ENCODE measurements at places on chromosomes 11 and 22.

DNA sequence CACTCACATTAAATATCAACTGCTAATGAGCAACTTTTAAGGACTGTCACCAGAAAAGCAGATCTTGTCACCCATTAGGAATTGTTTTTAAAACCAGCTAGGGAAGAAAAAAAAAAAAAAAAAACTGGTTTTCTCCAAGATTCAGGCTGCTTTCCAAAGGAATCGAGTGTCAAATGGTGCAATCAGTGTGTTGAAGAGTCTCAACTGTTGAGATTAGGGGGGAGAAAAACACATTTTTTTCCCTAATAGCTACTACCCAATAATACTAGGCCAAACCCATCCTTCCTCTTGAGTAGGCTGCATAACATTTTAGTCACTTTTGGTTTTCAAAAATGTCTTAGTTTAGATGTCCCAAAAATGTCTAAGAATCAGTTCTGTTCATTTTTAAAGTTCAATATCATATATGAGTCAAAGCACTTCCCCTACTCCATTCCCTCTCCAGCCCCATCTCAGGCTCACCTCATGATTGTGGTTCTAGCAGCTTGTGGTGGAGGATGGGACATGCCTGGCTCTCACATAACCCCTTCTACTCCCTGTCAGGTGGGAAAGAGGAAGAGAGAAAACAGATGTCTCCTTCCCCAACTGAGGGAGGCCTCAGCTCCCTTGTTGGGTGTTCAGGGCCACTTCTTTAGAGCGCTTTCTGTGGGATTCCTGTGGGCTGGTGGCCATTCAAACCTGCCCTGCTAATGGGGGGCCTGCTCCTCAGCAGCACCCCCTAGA is 193.6 kb downstream of the CWF19L2 start:
- DNase-seq, result no peak

DNA sequence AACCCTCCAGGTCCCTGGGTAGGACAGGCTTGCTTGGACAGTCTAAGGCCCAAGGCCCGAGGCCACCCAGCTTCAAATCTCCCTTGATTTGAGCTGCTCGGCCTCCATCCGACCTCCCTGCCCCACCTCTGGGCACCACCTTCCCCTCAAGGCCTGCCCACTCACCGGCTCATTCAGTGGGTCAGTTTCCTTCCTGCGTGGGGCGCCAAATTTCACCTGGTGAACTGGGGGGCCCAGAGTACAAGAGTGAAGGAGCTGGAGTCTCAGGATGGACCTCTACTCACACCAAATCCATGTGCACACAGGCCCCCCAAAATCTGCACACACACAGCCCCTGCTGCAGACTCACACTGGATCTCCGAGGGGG is 3.8 kb downstream of the MAP4K2 start:
- DNase-seq, result no peak

- DNase-seq, result no peak
These were observed 1022.5 kb downstream of the TBC1D22A start for GRCh38 chr22:47784991-47785390.

DNA sequence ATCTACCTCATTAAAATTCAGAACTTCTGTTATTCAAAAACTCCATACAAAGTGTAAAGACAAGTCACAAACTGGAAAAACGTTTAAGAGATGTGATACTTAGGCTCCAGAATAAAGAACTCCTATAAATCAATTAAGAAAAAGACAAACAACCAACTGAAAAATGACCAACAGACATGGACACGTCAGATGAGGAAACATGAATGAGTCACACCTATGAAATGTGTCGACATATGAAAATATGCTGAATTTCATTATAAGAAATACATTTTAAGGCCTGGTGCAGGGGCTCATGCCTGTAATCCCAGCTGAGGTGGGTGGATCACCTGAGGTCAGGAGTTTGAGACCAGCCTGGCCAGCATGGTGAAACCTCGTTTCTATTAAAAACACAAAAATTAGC is 78.7 kb downstream of the ENTHD1 start:
- no peak for DNase-seq

- no peak for DNase-seq
These were observed 4.2 kb downstream of the ELF5 start for GRCh38 chr11:34509336-34509876.

GRCh38 chr11:88431675-88432341 is 94.3 kb upstream of the CTSC start:
- DNase-seq, result no peak

GRCh38 chr11:71997594-71997993 is 1.1 kb upstream of the IL18BP start:
- no peak for DNase-seq

DNA sequence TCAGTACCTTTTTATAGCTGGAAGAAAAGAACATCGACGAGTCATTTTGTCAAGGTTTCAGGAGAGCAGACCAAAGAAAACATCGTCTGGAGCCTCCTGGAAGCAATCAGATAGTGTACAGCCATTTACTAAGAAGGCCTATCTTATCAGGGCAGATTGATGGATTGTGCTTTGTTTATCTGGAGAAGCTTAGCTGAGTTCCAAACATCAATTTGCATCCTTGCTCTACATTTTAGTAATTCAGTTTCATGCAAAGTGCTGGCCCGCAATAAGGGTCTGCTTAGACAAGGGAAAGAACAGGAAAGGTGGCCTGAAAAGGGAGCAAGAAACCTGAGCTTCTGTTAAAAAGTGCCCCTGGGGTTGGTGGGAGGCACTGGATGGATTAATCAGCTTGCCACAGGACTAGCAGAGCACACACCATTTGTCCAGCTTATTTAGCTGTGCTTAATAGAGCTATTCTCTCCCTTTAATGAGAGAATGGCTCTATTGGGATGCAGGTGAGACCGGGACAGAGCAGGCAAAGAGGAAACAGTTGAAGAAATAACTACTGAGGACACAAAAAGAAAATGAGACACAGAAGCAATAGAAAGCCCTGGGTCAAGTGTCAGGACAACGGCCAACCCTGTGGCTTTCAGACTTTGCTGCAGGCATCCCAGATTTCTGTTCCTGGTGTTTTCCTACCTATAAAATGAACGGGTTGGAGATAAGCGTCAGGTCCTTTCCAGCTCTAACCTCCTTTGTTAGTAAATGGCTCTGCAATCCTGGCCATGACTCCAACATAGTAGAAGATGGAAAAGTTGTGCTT is 122.1 kb upstream of the TTC12 start:
- no peak for DNase-seq

DNA sequence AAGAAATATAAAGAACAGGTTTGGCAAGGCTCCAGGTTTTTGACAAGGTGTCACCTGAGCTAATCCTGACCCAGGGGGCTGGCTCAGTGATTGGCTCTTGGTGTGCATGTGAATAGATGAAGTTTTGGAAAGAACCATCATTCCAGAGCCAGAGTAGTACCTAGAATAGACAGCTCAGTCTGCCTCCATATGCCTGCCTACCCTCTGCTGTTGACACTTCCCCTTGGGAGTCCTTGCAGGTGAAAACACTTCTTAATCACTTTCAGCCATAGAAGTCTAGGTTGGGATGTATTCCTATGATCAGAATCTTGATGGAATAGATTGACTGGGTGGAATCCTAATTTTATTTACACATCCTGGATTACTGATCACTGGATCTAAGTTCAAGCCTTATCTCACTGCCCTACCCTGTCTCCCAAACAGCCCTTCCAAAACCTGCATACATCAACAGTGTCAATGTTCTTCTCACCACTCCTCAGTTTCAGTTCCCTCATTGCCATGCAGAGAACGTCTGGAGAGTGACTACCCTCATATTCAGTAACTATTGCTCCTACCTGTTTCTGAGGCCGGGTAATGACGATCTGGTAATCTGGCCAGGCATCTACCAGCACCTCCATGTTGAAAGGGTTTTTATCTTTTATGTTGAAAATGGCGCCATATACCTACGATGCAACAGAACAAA is 6.7 kb downstream of the GLYATL2 start:
- no peak for DNase-seq

DNA sequence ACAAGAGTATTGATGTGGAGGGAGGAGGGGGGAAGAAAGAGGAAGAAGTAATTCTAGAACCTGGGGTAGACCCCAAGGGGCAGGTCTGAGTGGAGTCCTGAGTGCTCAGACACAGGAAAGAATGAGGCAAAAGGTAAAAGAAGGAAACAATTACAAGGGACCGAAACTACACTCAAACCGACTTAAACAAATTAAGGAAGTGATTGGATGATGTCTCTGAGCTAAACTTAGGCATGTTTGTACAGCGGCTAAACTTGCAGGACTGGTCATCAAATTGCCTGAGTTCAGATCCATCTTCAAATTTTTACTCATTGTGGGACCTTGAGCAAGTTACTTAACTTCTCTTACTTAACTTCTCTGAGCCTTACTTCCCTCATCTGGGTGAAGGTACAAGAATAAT is 86.3 kb upstream of the LRRC55 start:
- DNase-seq, result no peak

DNA sequence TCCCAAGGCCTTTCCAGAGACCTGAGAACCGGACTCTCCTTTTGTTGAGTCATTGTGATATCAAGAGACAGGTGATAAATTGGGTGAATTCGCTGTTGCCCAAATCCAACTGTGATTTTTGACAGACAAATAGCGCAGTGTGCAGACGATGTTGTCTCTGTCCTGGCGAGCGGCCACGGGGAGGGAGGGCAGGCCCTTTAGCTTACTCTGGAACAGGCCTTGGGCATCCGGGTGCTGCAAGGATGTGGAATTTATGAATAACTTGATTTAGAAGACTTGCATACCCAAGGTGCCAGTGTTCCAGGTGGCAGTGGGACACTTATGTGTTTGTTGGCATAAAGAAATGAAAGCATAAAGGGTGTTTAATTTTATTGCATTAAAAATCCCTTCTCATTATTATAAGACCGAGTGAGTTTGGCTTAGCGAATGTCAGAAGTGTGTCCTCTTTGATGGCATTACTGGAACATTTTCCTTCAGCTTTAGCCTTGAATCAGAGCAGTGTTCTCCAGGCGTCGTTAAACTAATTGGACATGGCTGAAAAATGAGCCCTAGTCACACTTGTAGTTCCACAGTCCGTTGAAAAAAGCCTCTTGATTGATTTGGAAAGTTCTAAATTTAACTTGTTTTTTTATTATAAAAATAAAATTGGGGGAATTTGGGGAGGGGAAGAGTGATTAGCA is 9.4 kb downstream of the LDLRAD3 start:
- no peak for DNase-seq

Measured in T-helper 17 cell (primary cell).